ENCODE measurements at places on chromosomes 1 and 21.
A peak's percentile ranks its signal among the peaks of the same experiment; 100 is the strongest.

DNA sequence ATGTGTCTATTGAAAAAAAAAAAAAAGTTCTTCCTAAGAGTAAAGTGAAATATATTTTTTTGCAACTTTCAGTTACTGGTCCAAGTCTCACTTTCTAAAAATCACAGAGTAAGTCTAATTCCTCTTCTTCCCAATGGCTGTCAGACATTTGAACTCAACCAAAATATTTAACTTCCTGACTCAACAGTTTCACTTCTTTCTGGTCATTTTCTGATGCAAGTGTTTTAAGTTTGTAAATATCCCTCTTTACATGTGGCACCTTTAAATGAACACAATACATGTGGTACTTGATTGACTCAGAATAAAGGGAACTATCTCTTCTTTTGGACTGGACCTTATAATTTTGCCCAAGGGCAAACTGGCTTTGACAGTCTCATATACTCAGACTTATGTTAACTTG is 76.7 kb downstream of the ASH1L start:
- peak; percentile 4 for DNase-seq

DNA sequence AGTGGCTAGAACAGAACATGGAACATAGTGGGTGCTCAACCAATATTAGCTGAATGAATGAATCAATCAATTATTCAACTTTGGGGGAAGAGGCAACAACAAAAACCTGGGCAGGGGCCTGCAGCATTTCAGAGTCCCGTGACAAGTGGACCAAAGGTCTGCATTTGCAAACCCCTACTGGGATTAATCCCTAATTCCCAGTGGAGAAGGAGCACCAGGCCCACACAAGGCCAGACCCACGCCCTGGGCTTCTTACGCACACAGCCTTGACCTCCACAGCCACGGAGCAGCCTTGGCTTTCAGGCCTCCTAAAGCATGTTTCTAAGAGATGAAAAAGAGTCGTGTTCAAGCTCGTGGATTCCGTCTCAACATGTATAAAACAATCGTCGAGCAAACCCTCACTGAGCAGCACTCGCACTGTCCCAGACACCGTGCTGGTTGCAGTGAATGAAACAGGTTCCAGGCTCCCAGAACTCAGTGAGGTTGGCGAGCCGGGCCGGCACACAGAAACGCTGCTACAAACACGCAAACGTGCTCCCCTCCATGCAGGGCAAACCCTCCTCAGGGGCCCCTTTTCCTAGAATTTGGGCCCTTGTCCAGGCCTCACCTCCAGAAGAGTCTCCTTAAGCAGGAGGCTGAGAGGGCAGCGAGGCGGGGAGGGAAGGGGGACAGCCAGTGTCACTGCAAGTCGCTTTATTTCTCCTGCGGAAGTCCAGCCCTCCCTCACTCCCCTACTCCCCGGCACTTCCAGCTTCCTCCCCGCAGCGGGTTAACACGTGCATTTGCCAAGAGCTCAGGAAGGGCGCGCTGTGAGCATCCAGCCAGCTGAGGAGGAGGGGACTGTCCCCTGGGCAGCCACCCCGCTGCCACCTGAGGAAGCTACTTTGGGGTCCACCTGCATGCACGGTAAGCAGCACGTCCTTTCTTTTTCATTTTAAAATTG is 556.4 kb downstream of the KIF26B start:
- no peak for DNase-seq

- DNase-seq = no peak
Observed at GRCh38 chr1:205589046-205589445, 42.8 kb downstream of the ELK4 start.

DNA sequence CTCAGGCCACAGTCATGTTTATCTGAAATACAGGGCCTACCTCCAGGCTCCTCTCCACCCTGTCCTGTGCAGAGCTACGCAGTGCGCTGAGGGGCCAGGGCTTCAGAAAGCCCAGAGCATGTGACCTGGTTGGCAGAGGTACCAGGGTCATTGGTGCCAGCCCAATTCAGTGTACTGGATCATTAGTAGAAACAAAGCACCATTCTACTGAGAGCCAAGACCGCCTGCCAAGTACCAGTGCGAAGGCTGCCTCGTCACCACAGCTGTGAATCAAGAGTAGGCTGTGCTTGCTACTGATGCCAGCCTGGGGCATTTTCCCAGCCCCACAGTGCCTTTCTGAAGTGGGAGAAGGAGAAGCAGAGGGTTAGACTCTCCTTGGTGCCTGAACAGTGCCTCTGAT is 59.8 kb downstream of the CAPN9 start:
- no peak for DNase-seq

DNA sequence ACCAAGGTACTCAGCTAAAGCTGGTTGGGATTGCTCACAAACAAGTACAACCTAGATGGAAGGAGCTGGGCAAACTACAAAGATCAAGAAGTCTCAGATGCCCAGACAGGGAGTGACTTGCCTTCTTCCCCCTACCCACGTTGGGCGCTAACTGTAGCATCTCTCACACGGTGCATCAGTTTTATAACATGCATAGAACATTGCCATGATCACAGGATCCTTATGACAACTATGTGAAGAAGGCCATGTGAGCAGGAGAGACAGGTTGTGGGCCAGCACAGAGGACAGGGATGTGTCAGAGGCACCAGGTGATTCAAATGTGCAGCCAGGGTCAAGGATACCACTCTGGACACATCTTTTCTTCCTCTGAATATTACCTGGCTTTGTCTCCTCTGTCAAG is 28.3 kb upstream of the CYP4B1 start:
- no peak for DNase-seq

DNA sequence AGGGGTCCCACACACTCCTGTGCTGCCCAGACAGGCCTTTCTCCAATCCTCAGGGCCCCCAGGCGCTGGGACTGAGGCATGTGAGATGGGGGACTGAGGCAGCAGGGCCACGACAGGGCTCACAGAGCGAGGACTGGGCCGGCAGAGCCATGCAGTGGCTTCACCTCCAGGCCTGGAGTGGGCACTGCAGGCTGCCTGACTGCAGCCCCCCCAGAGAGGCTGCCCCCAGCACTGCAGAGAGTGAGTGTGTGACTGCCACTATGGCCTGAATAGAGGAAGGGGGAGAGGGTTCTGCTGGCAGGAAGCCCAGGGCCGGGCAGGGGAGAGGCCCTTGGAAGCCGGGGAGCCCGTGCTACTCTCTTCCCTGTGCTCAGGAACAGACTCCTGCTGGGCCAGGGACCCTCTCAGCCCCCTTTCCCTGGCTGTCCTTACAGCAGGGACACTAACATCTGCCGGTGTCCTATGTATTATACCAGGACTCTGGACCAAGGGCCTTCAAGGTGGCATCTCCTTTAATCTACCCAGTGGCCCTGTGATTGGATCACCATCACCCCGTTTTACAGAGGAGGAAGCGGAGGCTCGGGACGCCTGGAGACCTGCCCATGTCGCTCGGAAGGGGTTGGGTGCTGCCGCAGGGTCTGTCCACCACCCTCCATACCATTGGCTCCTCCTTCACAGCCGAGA is 20.2 kb upstream of the PLEKHG5 start:
- DNase-seq = no peak

GRCh38 chr21:19830446-19830845 is 1167.8 kb upstream of the NCAM2 start:
- DNase-seq = no peak

DNA sequence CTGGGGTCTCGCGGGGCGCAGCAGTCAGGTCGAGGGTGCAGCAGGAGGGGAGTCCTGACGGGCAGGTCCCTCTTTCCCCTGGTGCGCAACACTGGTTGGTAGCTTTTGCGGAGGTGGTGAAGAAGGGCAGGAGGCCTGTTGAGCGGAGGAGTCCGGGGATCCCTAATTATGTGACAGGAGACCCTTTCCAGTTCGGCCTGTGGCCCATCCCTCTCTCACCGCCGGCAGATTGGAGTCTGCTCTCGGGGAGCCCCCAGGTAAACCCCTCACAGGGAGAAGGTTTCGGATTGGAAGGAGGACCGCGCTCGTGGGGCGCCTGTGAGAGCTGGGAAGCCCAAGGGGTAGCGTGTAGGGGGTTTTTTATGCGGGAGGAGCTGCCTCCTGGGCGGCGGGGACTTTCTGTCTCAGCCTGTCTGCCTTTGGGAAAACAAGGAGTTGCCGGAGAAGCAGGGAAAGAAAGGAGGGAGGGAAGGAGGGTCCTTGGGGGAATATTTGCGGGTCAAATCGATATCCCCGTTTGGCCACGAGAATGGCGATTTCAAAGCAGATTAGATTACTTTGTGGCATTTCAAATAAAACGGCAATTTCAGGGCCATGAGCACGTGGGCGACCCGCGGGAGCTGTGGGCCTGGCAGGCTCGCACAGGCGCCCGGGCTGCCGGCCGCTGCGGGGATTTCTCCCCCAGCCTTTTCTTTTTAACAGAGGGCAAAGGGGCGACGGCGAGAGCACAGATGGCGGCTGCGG is 9.5 kb downstream of the SIM2 start:
- no peak for DNase-seq

GRCh38 chr1:55938861-55939260 is 640.5 kb downstream of the PLPP3 start:
- no peak for DNase-seq

- DNase-seq = no peak
Observed at GRCh38 chr1:184648856-184649201, 105.8 kb downstream of the EDEM3 start.

- no peak for DNase-seq
Observed at GRCh38 chr1:39337067-39337466, 132.6 kb downstream of the MACF1 start.

DNA sequence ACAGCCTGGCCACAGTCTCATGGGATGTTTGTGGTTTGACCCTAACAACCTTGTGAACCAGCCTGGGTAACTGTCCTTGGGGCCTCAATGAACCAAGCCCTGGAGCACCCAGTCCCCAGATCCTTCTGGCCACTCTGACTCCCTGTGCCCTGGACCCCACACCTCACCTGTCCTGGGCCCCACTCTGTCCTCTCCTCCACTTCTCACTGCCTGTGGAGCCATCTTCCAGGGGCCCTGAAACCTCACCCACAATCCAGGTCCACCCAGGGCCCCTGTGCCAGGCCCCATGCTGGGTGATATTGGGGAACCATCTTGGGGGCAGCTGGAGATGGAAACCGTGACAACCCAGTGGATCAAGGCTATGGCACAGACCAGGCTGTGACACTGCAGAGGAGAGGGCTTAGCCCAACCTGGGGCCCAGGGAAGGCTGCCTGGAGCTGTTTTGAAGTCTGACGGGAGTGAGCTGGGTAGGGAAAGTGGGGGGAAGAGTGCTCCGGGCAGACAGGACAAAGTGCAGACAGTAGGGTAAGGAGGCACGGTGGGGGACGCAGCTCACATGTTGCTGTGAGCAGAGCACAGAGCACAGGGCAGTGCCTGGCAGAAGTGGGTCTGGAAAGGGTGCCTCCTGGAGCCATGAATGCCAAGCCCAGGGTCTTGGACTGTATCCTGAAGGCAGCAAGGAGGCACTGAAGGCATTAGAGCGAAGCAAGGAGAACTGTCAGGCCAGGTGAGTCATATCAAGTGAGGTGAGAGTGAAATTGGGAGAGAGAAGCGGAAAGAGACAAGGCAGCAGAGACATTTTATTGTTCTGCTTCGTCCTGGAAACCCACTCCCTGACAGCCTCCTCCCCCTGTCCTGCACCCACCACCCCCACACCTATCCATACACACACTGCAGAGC is 12.1 kb upstream of the LRP8 start:
- DNase-seq = no peak

- no peak for DNase-seq
Observed at GRCh38 chr1:209797978-209798639, 7.8 kb downstream of the IRF6 start.

- DNase-seq = no peak
Observed at GRCh38 chr1:209490013-209490412, 93.5 kb upstream of the CAMK1G start.

DNA sequence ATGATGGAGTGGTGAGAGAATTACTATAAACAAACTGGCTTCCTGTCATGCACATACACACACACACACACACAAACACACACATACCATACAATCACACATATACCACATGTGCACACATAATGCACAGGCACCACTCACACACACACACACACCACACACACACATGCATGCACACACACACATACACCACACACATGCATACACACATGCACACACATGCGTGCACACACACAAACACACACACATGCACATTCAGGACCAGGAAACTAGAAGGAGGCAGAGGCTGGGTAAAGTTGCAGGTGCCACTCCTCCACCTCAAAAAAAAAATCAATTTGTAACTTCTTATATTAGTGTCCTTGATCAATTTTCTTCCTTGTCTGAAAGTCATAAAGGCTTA is 153.0 kb downstream of the ASTN1 start:
- no peak for DNase-seq

GRCh38 chr1:197327776-197328364 is 59.8 kb downstream of the CRB1 start:
- DNase-seq = no peak

GRCh38 chr1:17023573-17023972 is 11.8 kb upstream of the ATP13A2 start:
- no peak for DNase-seq

All from suppressor macrophage (primary cell).